T follicular helper cell (primary cell): ENCODE measurements at places on chromosomes 2 and 18.

DNA sequence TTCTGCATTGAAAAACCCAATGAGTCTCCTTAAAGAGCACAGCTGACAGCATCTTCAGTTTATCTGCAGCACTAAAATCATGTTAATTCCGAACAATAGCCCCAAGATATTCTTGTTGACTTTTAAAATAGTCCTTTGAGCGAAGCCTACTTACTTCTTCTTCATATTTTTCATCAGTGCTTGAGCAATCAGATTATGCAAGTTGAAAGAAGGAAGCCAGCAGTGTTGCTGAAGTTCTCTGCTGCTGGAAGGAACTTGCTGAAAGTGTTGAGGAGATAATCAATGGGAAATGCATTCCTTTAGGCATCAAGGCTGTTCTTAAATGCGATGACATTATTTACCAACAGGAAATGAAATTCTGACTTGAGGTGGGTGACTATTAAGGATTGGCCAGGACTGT lies 105.9 kb upstream of the SNTG2 start:
- no peak for DNase-seq

GRCh38 chr2:207473049-207473930 lies 56.5 kb upstream of the CREB1 start:
- DNase-seq: no peak

- DNase-seq: peak; percentile 24
These were observed 29.4 kb downstream of the KATNAL2 start for GRCh38 chr18:46946656-46947282.

GRCh38 chr2:207792244-207792785 lies 22.6 kb upstream of the FZD5 start:
- DNase-seq: no peak

GRCh38 chr2:102950371-102950946 lies 188.6 kb downstream of the TMEM182 start:
- DNase-seq: no peak

DNA sequence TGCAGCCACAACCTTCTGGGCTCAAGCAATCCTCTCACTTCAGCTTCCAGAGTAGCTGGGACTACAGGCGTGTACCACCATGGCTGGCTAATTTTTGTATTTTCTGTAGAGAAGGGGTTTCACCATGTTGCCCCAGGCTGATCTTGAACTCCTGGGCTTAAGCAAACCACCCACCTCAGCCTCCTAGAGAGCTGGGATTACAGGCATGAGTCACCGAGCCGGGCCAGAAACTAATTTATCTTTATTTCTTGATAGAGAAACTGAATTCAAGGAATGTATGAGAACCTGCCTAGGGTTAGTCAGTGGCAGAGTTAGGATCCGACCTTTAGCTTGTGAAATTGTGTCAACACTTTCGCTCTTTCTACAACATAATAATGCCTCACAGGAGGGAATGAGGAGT lies 19.3 kb upstream of the ITGAV start:
- DNase-seq: no peak

GRCh38 chr2:231191896-231192872 lies 6.2 kb upstream of the ARMC9 start:
- no peak for DNase-seq

- no peak for DNase-seq
These were observed 25.2 kb downstream of the CCDC74A start for GRCh38 chr2:131552871-131553270.

- DNase-seq: no peak
These were observed 2.9 kb downstream of the RNF144A start for GRCh38 chr2:6919901-6920742.

GRCh38 chr2:121696410-121696930 lies 40.2 kb downstream of the NIFK start:
- no peak for DNase-seq

GRCh38 chr2:149363958-149364357 lies 33.6 kb downstream of the LYPD6 start:
- DNase-seq: no peak

- no peak for DNase-seq
These were observed 400.4 kb upstream of the LRRTM4 start for GRCh38 chr2:77922567-77922966.

- no peak for DNase-seq
These were observed 586.3 kb upstream of the SALL3 start for GRCh38 chr18:78393086-78393862.

GRCh38 chr2:189088591-189089205 lies 90.9 kb downstream of the COL5A2 start:
- DNase-seq: no peak

DNA sequence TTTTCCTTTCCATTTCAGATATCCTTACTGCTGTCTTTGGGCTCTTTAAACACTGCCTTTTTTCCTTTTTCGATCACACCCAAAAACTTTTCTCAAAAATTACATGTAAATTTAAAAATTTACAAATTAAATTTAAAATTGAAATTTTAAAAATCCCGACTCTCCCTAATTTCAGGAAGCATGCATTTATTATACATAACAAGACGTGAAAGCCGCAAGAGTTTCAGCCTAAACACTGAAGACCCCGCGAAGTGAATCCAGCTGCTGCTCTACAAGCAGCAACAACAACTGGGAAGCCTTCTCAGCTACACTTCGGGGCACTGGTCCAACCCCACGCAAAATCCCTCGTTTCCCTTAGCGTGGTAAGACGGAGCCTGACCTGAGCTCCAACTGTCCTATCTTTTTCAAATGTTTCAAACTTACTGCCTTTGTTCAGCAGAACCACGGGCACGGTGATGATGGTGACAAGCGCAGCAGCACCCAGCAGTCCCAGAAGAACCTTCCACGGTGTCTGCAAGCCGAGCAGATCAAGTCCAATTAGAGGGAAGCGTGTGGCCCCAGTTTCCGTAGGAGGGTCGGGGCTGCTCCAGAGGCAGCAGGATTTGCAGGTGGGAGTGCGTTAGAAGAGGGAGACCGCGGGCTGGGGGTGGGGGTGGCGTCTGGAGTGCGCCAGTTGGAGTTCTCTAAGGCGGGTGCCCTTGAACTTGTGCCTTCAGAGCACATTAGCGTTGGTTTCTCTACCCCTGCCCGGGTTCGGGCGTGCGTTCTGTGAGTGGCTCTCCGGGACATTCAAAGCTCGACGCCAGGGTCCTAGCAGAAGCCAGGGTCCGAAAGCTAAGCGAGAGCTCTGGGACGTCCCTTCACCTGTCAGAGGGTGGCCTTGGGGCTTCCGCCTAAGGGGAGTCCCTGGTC lies 783 bp downstream of the DPP4 start:
- peak; percentile 2 for DNase-seq

DNA sequence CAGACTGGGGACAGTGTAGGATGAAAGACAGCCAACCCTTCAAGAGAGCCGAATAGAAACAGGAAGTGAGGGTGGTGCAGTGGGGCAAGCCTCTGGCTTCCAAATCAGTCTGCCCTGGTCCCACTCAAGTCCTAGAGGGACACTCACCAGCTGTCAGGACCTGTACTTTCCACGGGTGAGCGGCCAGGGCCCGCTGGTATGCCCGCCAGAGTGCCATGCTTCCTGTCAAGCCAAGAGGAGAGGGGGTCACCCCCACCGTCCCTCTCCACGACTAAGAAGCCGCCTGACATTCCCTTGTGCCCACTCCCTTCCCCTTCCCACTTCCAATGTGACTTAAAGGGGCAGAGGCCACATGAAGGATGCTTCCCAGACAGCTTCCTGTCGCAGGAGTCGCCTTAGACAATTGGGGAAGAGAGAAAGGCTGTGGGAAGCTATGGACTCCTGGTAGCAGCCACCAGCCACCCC lies 564 bp downstream of the MPV17 start:
- no peak for DNase-seq

DNA sequence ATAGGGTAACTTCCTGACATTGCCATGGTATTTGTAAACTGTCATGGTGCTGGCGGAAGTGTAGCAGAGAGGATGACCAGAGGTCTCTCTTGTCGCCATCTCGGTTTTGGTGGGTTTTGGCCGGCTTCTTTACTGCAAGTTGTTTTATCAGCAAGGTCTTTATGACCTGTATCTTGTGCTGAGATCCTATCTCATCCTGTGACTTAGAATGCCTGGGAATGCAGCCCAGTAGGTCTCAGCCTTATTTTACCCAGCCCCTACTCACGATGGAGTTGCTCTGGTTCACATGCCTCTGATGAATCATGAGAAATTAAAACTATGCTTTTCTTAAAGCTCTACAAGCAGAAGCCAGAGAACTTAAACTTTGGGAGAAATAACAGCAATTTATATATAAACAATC lies 12.7 kb upstream of the NFU1 start:
- DNase-seq: no peak

DNA sequence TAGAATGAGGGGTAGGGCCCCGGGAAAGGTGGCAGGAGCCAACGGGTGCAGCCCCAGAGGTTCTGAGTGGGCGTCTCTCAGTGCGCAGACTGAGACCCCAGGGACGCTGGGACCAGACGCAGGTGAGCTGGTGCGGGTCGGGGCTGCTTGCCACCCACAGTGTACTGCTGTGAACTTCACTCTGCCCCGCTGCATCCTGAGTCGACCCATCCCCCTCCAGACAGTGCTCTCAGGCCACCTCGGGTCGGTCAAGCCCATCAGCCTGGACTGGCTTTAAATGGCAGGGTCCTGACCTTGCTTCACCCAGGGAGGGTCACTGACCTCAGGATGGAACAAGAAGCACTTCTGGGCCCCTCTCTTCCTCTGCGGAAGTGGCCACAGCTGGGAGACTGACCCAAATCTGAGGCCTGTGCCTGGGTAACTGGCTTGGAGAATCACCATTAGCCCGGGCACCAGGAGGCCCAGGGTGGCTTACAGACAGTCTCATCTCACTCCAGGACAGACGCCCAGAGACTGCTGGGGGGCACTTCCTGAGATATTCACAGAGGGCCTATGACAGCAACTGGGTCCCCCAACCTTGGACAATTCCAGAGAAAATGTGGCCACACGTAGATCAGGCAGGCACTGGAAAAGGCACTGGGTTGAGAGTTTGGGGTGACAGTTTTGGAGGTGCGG lies 23.7 kb upstream of the BOK start:
- no peak for DNase-seq

- no peak for DNase-seq
These were observed 77.3 kb upstream of the RPL31 start for GRCh38 chr2:100924520-100925451.

DNA sequence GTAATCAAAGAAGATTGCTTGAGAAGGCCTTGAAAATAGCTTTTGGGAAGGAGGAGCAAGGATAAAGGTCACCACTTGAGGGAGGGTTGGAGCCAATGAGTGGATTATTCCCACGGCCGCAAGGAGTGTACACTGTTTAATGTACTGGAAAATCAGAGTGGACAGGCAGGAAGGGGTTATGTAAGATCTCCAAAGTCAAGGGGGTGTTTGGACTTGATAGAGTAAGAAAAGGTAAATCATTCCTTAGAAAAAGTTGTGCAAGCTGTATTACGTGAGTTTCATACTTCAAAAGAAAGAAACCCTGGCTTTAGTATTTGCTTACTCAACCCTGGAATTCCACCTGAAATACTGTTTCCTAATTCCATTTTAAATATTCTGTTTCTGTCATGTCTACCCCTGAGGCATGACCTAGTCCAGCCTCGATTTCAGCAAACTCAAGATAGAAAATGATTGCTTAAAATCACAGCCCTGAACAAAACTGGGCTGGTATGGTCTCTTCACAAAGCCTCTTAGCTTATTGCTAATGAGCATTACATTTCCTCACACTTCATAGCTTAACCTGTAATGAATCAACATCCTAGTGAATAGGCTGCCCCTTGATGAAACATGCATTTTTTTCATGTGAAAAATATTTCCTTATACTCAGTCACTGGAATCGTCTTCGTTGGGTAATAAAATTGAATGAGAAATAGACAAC lies 1.1 kb downstream of the MREG start:
- DNase-seq: no peak

- no peak for DNase-seq
These were observed 102.8 kb upstream of the RAB12 start for GRCh38 chr18:8506251-8507049.

DNA sequence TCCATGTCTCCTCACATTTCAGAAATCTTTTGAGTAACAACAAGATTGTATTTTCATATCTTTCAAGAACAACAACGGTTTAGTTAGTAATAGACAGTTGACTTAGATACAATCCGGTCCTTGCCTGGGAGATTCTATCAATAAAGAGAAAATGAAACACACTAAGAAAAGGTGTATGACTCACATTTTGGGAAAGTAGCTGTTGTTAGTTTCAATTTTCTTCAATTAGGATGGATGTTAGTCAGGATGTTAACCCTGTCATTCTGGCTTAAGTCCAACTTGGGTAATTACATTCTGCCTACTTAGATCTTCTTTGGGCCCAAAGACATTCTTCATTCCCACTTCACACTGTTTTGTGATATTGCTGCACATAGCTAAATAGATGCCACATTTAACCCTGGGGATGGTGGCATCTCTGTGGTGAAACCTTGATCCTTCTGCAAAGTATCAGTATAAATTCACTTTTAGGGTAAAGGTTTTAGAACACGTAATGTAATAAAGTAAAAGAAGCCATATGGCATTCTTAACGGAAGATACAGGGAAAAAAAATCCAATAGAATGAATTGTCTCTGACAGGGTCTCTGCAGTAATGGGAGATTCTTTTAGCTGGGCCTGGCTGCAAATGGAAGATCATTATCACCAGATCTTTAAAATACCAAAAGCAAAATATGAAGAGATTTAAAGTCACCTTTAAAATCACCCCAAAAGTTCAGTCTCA lies 365.5 kb downstream of the FIGN start:
- no peak for DNase-seq

DNA sequence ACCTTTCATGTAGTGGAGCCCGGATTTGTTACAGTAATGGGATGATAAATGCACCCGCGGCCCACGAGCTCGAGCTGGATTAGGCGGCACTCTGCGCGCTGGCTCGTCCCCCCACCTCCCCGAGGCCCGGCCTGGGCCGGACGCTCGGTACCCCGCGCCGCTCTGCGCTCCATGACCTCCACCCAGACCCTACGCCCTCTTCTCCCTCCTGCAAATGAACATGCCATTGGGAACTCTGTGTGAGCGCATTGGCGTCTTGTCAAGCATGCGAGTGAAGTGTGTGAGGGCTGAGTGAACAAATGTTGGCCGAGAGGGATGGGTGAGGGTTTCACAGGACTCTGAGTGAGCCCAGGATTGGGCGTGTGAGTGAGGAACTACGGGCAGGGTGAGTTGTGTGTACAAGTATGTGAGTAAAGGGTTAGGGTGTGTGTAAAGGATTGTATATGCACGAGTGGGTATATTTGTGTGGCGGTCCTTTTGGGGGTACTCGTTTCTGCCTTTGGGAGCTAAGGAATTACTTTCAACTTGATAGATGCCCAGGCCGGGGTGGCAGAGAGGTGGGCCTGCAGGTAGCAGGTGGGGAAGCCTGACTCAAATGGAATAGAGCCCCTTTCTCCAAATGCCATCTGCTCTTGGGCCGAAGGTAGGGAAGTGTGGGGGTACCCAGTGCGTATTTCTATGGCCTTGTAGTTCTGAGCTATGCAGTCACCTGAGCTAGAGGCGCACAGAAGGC lies 2.9 kb upstream of the EN1 start:
- no peak for DNase-seq
